Endothelial cell (in vitro differentiated cells): ENCODE measurements at places on chromosomes 5 and 9. TPM values are rescaled to one million over a fixed set of nuclear protein-coding genes. Genes with fewer than 3 reads are reported as not detected.

The GCNT1 gene
- total RNA-seq = 33.7 TPM

The FGFR4 gene
- total RNA-seq = 11.0 TPM

The TPM2 gene
- 173 TPM for total RNA-seq

The FOXD4 gene
- 0.49 TPM for total RNA-seq

The TAF11L10 gene
- total RNA-seq = not detected

The STK32A gene
- 0.87 TPM for total RNA-seq

The IER5L gene
- 5.2 TPM for total RNA-seq

The ENG gene
- total RNA-seq = 113 TPM

The CNTFR gene
- total RNA-seq = 3.1 TPM

The TARS1 gene
- 163 TPM for total RNA-seq

The CSF1R gene
- 2.7 TPM for total RNA-seq

The TAS2R1 gene
- total RNA-seq = not detected

The ZNF879 gene
- 5.9 TPM for total RNA-seq
